Foreskin fibroblast (primary cell): ENCODE measurements at places on chromosomes 4 and X.

DNA sequence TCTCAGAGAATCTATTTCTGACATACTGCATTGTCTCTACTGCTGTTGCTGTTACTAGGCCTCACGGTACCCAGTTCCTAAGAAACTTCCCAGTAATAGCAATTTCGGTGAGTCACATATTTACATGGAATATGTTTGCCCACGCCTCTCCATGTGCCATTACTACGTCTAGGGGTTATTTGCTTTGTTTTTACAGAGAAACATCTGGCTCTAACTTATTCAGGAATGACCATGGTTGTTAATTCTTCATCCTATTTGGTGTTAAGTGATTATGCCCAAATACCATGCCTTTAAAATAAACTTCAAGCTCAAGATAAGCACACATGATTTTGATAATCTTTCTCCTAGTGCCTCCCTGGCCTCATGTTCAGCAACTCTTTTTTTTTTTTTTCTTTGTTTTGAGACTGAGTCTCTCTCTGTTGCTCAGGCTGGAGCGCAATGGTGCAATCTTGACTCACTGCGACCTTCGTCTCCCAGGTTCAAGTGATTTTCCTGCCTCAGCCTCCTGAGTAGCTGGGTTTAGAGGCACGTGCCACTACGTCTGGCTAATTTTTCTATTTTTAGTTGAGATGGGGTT lies 101.0 kb upstream of the HS3ST1 start:
- DNase-seq: peak; percentile 63

DNA sequence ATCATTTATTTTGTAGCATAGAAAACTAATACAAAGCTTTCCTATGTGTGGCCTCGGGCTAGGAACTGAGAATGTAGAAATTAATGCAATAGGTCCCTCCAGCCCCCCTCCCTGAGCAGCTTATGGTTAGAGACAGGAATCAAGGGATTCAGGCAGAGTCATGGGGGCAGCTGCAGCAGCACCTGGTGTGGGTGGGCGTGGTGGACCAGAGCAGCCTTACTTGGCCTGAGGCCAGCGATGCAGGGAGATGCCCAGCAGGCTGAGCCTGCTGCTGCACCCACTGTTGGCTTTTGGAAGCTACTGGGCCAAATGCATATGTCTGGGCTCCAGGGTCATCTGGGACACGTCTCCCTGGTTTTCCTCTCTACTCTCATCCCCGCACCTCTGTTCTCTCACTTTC lies 74.0 kb downstream of the STK32B start:
- no peak for DNase-seq

DNA sequence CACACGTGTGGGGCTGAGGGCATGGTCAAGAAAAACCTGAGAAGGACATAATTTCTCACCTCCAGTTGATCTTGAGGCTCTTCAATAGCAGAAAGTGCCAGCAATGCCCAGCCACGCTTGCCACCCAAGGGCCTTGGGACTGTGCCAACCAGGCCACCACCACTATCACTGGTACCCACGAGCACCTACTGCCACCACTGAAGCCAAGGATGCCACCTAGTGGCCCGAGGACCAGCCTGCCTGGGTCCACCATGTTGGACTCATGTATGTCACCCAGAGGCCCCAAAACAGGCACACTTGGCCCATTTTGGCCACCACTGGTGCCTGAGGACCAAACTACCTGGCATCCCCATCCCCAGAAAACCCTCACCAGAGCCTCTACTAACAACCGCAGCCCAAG lies 191.8 kb downstream of the ADAM29 start:
- no peak for DNase-seq

DNA sequence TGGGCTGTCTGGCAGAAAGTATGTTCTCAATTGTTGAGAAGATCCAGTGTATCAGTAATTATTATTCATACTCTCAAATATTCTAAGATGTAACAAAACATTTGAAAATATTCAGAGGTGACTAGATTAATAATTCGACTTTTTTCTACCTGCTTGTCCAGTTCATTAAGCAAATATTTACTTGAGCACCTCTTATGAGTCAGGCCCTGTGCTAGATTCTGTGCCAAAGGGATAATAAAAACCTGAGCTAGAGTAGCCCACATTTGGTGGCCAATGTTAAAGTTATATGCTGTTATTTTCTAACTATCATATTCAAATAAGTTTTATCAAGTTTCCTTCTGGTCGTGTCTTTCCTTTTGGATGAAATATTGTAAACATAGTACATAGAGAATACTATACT lies 58.5 kb downstream of the ARHGAP10 start:
- no peak for DNase-seq

DNA sequence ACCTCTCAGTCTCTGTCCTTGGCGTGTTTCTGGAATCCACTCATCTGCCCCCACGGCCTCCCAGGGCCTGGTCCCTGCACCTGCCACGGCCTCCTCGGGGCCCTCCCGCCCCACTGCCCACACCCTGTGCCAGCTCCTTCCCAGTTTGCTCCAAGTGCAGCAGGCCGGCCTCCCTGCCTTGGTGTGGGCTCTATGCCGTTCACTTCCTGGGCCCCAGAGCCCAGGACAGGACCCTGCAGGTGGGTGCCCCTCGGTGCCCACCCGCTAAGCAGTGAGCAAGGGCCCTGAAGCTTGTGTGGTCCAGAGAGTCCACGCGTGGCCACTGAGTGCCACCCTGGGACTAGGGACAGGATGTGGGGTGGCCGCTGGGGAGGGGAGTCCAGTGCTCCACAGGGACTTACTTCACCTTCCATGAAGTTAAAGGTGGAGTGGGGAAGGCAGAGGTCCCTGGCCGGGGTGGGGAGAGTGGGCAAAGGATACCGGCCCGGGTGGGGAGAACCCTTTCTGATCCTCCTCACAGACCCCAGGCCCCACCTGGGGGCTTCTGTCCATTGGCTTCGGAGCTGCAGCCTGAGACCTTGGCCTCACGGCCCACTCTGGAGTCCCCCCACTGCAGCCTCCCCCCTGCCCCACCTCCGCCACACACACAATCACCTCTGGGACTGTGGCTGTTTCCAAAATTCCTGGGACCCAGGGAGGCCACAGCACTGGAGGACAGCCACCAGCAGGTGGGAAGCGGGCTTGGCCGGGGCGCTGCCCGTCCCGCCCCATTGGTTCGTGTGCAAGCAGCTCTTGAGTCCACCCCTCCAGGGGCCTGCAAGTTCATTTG lies 60.0 kb upstream of the NKX1-1 start:
- DNase-seq: no peak

DNA sequence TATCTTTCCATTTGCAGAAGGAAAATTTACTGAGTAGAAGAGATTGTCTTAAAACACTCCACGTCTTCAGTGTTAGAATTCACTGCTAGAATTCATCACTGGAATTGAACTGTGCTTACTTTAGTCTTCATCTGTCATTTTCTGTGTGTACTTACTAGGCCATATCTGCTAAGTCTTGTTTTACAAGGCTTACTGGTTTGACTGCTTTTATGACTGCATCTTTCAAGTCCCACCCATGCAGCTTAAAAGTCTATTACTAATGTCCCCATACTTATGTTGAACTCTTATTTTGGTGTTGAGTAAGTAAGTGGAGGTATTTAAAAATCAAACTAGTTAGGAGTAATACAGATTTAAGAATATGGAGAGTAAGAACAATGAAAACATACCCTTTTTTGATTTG lies 14.6 kb downstream of the CLCN3 start:
- DNase-seq: no peak

DNA sequence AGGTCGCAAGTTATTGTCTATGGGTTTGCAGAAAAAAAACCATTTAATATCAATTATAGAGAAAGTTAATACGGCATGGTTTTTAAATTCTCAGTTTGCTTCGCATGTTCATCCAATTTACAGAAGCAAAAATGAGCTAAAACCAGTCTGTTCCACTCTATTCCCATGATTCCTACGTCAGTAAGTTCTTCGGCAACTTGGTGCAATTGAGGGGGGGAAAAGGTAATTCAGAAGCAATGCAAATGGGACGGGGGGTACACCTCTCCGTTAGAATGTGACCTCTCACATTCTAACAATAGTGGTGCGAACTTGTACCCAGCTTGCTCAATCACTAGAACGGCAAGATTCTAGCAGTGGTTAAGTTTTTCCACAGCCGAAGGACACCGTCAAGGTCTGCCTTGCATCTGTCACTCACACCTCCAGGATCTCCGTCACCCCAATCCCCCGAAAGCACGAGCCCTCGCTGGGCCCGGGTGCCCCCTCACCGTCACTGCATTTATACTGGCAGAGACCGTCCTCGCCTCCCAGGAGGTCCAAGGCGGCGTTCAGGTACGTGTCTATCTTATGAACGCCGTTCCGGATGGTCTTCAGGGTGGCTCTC lies 653 bp downstream of the PLA2G12A start:
- no peak for DNase-seq

DNA sequence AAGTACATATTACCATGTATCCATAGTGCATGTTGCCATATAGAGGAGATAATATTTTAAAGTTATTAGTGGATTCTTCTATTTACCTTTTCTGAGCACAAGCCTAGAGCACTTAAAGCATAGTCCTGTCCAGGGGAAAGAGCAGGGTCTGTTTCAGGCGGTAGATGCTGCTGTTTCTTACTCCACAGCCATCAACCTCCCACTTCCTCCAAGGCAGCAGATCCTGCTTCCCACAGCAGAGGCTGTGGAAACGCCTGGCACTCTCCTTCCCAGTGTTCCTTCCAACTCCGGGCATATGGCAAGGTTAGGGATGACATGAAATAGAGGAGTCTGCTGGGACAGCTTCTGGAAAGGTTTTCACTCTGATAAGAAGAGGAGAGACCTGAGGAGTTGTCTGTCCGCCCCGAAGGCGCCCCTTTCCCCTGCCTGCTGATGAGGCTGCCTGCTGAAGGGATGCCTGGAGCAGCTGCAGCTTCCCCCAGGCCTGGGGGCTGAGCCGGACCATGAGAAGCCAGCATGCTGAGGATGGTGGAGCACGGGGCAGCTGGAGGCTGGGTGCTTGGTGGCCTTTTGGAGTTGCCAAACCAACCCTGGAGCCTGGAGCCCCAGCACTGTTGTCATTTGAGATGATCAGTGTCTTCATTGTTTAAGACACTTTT lies 43.9 kb upstream of the SLC25A4 start:
- no peak for DNase-seq

- DNase-seq: peak; percentile 87
Observed at GRCh38 chr4:41339812-41340809, 83.4 kb downstream of the UCHL1 start.

- DNase-seq: no peak
Observed at GRCh38 chr4:154478128-154478527, 13.5 kb downstream of the DCHS2 start.

GRCh38 chr4:40196272-40196671 lies 559 bp upstream of the RHOH start:
- no peak for DNase-seq

DNA sequence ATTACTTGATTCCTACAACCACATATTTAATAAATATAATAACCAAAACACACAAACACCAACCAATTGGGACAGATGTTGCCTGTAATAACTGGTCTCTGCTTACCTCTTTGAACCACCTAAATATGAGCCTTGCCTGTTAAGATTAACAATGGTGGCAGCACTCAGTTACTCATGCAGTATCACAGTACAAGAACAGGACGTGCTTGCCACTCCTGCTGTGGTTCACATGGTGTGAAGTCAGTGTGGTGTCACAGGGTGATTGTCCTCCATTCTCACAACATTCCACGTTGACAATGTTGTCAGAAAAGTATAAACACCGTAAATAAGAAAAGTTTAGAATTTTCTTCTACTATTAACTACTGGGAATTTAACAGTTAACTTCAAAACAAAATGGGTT lies 365.0 kb downstream of the PPP3CA start:
- peak; percentile 13 for DNase-seq

DNA sequence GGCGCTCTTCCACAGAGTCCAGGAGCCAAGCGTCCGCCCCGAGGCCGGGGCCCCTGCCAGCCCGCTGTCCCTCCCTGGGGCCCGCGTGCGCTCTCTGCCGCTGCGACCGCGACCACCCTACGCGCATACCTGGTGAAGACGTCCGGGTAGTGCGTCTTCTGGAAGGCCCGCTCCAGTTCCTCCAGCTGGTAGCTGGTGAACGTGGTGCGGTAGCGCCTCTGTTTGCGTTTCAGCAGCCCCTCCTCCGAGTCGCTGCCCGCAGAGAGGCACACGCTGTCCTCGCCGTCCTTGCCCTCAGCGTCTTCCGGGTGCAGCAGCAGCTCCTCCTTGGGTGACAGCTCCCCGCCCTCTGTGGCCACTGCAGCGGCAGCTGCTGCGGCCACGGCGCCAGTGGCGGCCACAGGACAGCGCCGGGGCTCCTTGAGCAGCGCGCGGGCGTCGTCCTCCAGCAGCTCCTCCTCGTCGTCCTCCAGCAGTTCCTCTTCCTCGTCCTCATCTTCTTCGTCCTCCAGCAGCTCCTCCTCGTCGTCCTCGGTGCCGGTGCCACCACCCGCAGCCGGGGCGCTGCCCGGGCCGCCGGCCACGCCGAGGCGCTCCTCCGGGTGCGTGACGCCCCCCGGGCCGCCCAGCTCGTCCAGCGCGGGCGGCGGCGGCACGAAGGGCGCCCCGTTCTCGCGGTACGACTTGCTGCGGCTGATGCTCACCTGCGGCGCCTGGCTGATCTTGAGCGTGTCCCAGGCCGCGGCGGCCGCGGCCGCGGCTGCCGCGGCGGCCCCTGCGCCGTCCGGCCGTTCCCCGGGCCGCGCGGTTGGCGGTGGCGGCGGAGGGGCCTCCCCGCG lies 2.8 kb downstream of the ARX start:
- DNase-seq: no peak

- DNase-seq: no peak
Observed at GRCh38 chr4:177809791-177810190, 367.6 kb upstream of the AGA start.

- no peak for DNase-seq
Observed at GRCh38 chr4:127856196-127856812, 24.4 kb upstream of the PLK4 start.

- DNase-seq: no peak
Observed at GRCh38 chr4:95250544-95251137, 298.1 kb downstream of the UNC5C start.

GRCh38 chr4:6334203-6334887 lies 64.7 kb downstream of the WFS1 start:
- DNase-seq: no peak

DNA sequence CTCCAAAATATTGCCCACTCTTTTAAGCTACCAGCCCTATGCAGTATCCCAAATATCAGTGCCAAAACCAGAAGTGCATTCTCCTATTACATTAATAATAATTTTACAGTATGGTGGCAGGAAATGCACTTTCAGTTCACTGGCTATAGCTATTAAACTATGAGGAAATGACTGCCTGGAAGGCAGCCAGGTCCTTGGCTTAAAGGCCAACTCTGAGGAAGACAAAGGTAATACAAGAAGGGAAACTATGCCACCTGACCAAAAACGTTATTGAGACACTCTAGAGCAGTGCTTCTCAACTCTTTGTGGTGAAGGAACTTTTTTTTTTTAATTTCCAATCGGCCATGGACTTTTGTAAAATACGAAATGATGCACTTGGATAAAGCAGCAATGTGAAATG lies 133.6 kb upstream of the VAMP7 start:
- DNase-seq: no peak
